ENCODE measurements at places on chromosomes 12 and 14.

DNA sequence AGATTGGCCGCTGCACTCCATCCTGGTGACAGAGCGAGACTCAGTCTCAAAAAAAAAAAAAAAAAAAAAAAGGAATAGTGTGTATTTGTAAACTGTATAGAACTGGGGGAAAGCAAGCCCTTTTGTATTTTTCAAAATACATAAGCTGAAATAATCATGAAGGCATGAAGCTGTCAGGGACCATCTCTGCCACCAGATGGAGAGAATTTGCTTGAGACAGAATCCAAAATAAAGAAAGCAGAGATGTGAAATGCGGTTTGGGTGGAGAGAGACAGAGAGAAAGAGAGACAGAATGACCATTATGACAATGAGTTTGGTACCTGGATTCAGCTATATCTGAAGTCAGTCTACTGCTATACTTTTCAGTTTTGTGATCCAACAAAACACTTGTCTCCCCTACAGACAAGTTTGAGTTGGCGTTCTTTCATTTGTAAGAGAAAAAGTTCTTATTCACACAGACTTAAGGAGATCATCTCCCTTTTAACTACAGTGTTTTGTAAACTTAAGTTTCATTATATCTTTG is 155.7 kb upstream of the LRIG3 start:
- no peak for DNase-seq

DNA sequence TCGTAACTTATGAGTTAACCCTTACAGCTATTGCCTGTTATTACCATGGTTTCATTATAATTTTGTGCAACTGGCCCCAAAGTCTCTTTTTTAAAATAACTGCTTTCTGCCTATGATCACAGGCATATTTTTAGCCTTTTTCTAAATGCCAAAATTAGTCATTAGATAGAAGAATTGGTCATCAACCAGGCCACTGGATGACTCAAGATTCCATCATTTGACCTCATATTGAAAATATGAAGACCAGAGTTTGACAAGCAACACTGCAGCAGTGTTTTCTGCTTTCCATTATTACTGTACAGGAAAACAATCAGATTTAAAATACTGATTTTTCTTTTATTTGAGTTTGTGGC is 54.7 kb upstream of the OTOGL start:
- DNase-seq: no peak

DNA sequence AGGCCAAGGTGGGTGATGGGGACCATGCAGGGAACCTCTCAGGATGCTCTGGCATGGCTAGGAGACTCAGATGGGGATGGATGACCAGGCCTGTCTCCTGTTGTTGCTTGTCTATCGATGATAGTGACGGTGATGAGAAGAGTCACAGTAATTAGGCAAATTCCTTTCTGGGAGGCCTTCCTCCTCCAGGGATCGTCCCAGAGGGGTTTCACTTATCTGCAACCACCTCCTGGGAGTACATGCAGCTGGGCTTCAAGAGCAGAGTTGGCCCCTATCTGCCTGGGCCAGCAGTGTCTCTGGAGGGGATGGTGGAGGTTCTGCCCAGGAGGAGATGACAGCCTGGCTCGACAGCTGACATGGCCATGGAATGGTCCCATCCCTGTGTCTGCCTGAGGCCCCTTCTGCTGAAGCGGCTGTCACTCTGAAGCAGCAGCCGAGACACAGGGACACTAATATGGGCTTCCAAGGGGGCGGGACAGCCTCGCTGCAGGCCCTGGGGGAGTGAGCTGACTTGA is 27.5 kb upstream of the OAS1 start:
- DNase-seq: no peak

- no peak for DNase-seq
Measured at GRCh38 chr12:62519043-62519442, 52.4 kb downstream of the MON2 start.

DNA sequence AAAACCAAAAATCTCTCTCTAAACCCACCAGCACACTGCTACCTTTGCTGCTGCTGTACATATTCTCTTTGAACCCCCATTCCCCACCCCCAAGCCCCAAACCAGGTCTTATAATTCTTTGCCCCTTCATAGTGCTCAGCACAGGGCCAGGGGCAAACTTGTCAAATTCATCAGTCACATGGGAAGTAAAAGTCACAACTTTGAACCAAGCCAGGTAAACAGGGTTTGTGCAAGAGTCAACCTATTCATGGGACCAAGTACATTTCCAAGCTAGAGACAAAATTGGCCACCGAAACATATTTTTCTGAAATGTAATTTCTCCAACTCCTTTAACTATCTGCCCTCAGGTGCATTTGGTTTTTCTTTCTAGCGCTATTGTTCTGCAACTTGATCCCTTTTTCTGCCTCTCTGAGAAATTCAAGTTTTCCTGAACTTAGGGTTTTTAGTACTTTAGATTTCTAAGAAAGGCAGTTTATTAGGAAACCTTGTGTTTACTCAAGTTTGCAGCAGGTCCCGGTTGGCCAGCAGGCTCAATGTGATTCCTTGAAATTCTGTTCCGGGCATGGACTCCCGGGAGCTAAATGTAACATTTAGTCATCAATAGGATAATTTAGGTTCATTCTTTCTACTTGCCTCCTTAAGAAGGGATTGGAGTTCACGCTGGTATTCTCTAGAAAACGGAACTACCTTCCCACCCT is 230.5 kb downstream of the EFCAB11 start:
- no peak for DNase-seq

DNA sequence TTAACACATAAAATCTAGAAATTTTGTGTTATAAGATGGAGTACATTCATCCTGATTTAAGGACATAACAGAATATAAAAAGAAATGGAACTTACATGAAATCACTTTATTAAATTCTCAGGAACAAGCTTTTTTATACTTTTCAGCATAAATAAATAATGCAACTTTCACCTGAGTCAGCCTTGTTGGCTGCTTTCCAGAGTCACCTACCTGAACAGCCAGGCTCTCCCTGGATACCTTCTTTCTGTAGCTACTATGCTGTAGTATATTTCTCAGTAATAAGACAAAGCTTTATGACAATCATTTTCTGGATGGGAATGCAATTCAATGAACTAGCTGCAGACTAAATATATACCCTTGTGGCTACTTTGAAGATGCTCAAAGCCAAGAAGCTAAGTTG is 111.9 kb downstream of the NTS start:
- no peak for DNase-seq

GRCh38 chr14:64117671-64118402 is 176.3 kb downstream of the ESR2 start:
- DNase-seq: no peak

- no peak for DNase-seq
Measured at GRCh38 chr14:87838931-87839330, 154.1 kb downstream of the GALC start.

GRCh38 chr12:47770086-47770726 is 2.8 kb upstream of the SLC48A1 start:
- no peak for DNase-seq

DNA sequence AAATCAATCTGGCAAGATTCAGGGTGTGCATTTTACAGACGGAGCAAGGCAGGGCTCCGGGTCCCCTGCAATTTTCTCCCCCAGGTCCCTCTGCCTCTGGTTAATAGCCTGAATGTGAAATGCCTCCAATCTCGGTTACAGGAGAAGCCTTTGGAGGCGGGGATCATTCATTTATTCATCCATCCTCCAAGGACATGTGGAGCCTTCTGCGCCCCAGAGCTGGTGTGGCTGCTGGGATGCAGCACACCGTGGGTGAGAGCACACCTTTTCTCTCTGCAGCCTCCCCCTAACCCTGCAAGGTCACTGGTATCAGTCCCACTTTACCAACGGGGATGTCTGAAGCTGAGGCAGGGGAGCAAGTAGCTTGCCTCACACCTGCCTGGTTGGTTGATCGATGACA is 35.4 kb downstream of the CMKLR1 start:
- no peak for DNase-seq

- no peak for DNase-seq
Measured at GRCh38 chr12:84069699-84070098, 842.9 kb downstream of the SLC6A15 start.

- DNase-seq: no peak
Measured at GRCh38 chr14:62301080-62301479, 538.9 kb downstream of the SNAPC1 start.

DNA sequence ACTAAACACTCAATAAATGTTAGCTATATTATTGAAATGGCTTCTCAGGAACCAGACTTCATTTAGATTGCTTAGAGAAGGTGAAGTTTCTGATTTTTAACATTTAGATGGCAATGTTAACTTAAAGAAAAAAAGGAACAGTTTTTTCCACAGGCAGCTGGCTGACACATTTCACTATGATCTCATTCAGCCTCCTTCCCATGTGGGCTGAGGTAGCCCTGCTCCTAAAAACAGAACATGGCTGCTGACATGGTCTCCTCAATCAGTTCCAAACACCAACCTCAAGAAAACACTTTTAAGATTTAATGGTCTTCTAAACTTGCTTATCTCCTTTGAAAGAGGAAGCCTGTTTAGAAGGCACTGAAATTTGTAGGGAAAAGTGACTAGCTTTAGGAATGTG is 23.8 kb downstream of the GNS start:
- DNase-seq: no peak

- no peak for DNase-seq
Measured at GRCh38 chr12:39780913-39781446, 161.4 kb upstream of the ABCD2 start.

- DNase-seq: no peak
Measured at GRCh38 chr12:89260841-89261637, 91.3 kb downstream of the DUSP6 start.

- DNase-seq: no peak
Measured at GRCh38 chr12:32257695-32258496, 141.5 kb upstream of the FGD4 start.

GRCh38 chr12:114678718-114679117 is 5.3 kb downstream of the TBX3 start:
- no peak for DNase-seq

GRCh38 chr14:77268989-77269600 is 1.9 kb downstream of the NGB start:
- no peak for DNase-seq

DNA sequence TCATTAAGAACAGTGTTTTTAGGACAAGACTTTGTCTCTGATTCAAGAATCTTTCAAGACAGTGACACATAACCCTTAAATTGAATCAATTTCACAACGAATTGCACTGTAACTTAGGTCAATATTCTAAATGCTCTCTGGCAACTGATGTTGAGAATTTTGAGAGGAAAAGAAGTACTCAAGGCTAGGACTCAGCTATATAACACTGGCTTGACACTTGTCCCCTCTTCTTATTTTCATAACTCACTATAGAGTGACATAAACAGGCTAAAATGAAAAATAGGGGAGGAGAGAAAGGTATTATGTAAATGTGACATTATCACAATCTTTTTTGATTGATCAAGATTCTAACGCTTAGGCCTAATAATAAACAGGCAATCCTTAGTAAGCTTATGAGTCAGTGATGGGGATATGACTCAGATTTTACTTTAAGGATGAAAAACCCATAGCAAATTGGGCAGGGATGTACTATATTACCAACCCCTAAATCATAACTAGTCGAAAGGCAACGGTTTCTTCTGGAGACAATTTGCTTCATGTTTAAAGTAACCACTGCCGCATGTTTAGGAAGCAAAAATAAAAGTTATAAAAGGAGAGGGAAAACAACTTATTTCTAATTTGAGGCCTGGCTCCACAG is 10.9 kb downstream of the BTG1 start:
- no peak for DNase-seq
